ENCODE measurements at places on chromosomes 11 and 22.

- DNase-seq, result no peak
These were observed 26.4 kb downstream of the C11orf58 start for GRCh38 chr11:16764888-16765287.

GRCh38 chr11:93570759-93571413 is 27.7 kb upstream of the SMCO4 start:
- no peak for DNase-seq

DNA sequence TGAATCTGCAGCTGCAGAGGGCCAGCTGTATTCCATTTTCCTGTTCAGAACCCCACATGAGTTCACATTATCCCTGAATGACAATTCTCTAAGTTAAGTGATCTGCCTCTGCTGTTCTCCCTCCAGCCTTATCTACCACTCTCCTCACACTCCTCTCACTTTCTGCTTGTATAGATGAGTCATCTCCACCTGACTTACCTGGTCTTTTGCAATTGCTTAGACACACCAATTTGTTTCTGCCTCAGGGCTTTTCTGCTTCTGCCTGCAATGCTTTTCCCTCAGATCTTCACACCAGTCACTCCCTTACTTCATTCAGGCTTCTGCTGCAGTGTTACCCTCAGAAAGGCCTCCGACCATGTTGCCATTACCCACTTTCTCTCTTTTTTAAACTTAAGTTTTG is 118.1 kb downstream of the ATM start:
- no peak for DNase-seq

GRCh38 chr22:39348909-39349505 is 784 bp upstream of the SYNGR1 start:
- DNase-seq, result no peak

GRCh38 chr11:93686226-93686625 is 24.7 kb downstream of the CEP295 start:
- no peak for DNase-seq

DNA sequence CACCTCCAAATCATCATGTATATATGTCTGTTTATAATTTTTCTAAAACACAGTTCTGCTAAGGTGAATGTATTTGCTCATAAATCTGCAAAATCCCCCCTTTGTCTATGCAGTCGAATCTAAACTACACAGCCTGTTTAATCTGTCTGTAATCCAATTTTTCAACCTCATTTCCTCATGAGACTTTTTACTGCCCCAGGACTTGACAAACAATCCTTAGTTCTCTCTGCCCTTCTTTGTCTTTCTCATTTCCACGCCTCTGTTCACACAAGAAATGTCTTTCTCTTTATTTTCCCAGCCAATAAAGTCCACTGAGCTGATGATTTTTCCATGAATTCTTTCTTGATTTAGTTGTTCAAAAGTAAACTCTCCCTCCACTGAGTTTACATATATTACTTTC is 1154.3 kb downstream of the FAM181B start:
- DNase-seq, result no peak

DNA sequence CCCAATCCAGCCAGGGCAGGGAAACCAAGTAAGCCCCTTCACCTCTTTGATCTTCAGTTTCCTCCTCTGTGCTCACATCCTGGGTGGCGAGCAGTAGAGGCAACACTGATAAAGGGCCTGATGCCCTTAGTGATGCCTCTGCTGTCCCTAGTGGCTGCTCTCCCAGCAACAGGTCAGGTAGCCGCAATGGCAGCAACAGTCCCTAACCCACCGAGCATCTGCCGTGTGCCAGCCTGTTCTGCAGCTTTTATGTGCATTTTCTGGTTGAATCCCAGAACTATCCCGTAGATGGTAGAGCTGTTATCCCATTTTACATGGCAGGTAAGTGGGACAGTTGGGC is 5.2 kb downstream of the SCYL1 start:
- no peak for DNase-seq

GRCh38 chr11:93704237-93704636 is 37.1 kb downstream of the TAF1D start:
- DNase-seq, result no peak

DNA sequence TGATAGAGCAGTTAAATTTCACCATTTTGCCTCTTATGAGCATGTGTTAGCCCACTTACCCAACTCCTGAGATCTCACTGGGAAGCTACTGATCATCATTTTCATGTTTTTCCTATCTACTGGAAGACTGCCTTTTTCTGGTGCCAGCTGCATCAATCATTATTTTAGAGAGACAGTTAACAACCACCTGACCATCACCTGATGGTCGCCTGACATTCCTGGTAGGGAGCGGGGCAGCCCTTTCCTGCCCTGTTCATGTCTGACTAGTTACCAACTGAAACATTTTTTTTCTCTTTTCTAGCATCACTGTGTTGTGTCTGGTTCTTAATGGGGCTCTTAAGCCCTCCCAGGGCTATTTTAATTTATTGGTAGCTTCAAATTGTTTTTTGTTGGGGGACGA is 20.2 kb upstream of the PATL1 start:
- DNase-seq, result no peak

DNA sequence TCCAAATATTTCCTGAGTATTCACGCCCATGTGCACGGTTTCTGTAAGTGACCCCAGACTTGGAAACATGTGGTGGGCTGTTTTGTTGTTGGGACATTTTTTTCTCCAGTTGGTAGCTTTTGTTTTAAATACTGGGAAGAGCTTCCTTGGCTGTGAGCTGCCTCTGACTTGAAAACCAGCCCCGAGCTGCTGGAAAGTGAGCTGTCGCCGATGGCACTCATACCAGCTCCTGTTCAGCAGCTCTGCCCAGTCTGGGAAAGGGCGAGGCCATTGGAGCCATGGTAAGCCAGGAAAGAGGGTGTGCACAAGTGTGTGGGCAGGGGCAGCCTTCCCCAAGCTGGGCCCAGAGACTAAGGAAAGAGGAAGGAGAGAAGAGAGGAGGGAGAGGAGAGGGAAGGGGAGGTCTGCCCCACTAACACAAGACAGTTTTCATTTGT is 3.2 kb upstream of the FLI1 start:
- no peak for DNase-seq

GRCh38 chr11:71339396-71339881 is 87.1 kb upstream of the SHANK2 start:
- DNase-seq, result no peak

GRCh38 chr22:41263704-41264103 is 22.3 kb downstream of the RANGAP1 start:
- no peak for DNase-seq

- DNase-seq, result peak; percentile 18
These were observed 743 bp downstream of the USP47 start for GRCh38 chr11:11842421-11843008.

GRCh38 chr11:62854825-62855570 is 15.6 kb upstream of the WDR74 start:
- DNase-seq, result no peak

DNA sequence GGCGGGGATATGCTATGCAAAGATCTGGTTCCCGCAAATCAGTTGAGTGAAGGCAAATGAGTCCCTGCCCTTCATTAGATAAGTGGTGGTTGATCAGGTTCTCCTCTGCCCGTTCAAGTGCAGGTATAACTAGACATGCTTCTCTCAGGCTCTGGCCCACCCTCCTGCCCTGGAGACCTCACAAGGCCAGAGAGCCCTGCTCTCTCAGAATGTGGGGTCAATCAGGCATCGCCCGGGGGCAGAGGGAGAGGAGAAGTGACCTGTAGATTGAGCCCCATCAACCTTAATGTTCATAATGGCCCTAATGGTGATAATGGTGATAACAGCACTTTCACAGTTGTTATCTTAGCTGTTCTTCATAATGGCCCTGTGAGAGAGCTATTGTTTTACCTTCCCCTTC is 224.3 kb downstream of the DSCAML1 start:
- DNase-seq, result no peak

GRCh38 chr11:71114124-71114851 is 138.1 kb downstream of the SHANK2 start:
- no peak for DNase-seq

- peak; percentile 16 for DNase-seq
These were observed 2.7 kb downstream of the REXO2 start for GRCh38 chr11:114441921-114442320.

- DNase-seq, result no peak
These were observed 134.2 kb downstream of the STK33 start for GRCh38 chr11:8459711-8460399.

DNA sequence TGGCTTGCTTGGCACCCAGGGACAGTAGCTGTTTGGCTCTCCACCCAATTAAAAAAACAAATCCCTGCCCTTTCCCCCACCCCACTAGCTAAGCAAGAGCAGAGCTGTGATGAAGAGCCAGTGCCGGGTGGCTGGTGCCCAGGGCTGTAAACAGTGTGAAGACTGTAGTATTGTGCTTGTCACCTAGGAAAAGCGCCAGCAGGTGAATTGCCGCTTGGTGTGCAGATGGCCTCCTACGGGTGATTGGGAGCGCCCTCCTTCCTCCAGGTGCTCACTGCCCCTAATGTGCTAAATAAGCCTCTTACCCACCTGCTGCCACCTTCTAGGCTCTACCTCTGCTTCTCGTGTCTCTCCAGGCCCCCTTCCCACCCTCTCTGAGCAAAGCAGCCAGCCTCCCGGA is 18.4 kb upstream of the RAPSN start:
- peak; percentile 94 for DNase-seq

DNA sequence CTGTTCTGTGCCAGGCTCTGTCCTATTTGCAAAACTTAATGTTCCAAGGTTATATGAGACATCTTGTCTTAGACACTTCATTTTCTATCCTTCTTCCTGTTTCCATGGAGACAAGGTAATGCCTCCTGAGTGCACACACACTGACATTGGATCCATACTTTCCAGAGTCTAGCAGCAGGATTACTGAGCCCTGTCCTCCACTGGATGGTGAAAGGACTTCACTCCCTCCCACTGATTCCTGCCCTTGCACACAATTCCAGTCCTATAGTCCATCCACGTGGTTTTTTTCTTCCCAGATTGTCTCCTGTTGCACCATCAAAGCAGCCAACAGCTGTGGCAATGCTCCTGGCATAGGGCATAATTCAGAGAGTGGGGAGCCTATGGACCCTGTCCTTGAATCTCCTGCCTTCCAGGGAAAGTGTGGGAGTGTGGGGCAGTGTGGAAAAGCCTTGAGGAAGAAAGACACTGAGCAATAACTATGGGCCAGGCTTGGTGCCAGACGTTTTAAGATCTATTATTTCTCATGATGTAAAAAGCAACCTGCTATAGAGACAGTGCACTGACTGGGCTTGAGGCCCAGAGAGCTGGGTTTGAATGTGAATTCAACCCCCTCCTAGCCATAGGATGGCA is 31.3 kb downstream of the SERPINH1 start:
- DNase-seq, result peak; percentile 25

GRCh38 chr11:1854132-1854948 is 1.5 kb downstream of the LSP1 start:
- no peak for DNase-seq

DNA sequence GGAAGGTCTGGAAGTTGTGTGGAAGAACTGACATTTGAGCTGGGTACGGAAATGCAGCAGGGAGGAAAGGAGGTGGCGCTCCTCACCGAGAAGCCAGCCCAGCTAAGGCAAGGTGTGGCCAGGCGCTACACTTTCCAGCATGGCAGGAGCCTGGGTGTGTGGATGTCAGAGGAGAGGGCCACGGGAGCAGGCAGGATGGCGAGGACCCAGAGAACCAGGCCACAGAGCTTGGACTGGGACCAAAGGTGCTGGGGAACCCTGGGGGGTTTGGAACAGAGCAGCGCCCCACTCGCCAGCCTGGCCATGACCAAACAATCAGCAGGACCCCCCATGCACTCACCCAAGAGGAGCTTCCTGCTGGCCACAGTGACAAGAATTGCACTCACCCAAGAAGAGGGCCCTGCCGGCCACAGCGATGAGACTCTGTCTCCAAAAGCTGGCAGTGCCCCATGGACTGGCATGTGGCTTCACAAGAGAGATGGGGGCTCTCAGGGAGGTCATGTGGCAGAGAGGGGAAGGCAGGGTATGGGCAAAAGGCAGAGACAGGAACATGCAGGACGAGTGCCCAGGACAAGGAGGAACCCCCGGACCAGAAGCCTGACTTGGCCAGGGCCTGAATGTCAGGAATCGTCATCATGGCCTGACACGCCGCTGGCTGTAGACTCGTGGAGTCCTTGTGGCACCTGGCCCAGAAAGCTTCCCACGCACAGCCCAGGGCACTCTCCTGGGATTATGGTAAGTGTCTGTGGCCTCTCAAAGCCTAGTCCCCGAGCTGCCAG is 45.4 kb downstream of the IGF2 start:
- DNase-seq, result no peak

GRCh38 chr11:110148775-110149744 is 55.9 kb downstream of the ZC3H12C start:
- DNase-seq, result no peak

DNA sequence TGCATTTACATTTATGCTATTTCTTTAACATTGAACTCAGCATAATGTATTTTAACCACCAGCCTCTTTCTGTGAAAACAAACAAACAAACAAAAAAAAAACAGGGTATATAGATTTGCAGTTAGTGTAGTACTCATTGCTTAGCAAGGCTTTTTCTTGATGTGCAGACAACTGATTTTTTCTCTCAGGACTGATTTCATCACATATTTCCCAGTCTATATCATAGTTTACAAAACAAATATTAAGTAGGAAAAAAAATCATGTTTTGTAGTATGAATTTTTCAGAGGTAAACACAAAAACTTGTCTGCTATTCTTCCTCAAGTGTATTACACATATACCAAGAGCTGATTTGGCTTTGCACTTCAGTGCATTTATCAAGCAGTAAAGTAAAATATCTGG is 123.0 kb downstream of the PDE3B start:
- DNase-seq, result no peak

All from DMS153 (cell line).